ENCODE measurements at places on chromosomes 4 and X.
A peak's percentile ranks its signal among the peaks of the same experiment; 100 is the strongest.

DNA sequence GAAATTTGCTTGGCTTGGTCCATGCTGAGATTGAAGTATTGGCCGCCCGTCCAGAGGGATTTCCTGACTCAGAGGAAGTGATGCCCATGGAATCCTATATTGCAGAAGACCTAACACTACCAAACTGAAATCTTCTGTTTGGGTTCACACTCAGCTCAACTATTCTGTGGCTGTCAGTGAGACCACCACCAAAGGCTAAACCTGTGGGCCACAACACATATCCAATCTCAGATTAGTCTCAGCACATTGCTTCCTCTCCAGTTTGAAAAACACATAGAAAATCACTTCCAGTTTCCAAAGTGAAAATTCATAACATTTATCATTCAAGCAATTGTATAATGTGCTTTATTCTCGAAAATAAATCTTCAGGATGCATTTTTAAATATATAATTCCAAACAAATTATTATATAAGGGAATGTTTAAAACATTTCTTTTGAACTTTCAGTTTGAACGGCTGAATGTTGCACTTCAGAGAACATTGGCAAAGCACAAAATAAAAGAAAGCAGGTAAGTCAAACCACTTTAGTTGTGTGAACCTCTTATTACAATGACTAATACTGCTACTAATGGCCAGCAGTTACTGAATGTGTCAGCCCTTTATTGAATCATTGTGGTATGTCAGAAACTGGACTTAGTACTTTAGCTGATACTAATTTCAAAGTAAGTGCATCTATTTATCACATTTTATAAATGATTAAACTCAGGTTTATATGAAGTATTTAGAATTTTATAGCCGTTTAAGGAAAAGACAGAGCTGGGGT lies 37.0 kb downstream of the GUCY1A1 start:
- no peak for DNase-seq

GRCh38 chrX:106612393-106612763 lies 600 bp downstream of the RADX start:
- no peak for DNase-seq

DNA sequence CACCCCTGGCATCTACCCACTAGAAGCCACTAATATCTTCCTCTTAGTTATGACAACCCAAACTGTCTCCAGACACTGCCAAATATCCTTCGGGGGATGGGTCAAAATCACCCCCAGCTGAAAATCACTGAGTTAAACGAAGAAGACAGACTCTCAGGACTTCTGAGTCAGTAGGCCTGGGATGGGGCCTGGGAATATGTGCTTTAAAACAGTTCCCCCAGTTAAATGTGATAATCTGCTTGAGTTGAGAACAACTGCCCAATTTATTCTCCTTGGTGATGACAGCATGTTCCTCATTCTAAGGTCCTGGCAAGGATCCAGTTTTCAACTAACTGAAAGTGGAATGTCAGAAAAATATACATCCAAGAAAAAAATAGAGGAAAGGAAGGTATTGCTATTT lies 52.4 kb downstream of the CBLL2 start:
- DNase-seq = no peak

- no peak for DNase-seq
These were observed 92.1 kb downstream of the SCD5 start for GRCh38 chr4:82706349-82707000.

- no peak for DNase-seq
These were observed 549.5 kb upstream of the CPEB2 start for GRCh38 chr4:14452764-14453163.

GRCh38 chr4:39308611-39309010 lies 57.6 kb downstream of the RFC1 start:
- DNase-seq = no peak

DNA sequence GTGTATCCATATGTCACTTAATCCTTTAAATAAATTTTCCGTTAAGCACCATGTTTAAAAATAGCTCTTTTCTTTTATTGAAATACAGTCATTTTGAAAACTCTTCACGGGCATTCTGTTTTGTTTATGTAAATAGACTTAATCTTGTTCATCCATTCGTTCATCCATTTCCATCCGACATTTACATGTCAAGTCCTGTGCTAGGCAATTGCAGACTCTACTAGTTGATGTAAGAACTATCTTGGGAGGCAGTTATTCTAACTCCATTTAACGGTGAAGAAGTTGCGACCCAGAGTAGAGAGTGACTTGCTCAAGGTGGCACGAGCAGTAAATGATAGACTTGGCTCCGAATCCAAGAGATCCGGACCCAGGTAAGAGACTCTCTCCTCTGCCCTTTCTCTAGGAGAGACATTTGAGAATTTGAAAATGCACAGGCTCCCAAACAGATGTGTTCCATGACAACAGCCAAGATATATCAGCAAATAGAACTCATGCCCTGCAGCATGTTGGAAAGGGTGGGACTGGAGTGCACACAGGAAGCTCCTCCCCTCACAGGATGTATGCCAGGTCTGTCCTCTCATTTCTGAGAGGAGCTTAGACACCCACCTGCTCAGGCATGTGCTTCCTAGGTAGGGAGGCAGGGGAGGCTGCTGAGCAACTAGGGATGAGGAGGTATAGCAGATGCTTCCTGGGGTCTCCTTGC lies 64.5 kb downstream of the DRD5 start:
- DNase-seq = no peak

DNA sequence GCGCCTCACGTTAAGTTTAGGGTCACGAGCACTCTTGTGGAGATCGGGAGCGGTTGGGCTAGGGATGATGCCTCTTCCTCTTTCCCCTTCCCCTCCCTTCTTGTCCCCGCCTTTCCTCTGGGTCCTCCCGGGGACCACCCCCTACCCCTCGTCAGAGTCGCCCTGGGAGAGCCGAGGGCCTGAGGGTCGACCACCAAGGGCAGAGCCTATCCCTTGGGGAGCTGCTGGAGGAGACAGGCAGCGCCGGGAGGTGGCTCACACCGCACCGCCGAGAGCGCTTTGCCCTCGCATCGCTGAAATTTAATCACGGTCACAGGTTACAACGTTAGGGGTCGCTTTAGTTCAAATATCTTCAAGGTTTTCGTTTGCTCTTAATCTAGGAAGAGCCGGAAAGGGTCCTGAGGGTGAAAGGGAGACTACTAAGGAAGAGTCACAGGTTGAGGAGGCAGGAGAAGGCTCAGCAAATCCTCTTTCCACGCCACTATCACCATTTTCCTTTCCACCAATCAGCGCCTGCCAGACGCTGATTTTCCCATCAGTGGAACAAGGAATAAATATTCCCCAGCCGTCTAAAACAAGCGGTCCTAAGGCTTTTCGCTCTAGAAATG lies 528 bp upstream of the SNCA start:
- DNase-seq = peak; percentile 13

DNA sequence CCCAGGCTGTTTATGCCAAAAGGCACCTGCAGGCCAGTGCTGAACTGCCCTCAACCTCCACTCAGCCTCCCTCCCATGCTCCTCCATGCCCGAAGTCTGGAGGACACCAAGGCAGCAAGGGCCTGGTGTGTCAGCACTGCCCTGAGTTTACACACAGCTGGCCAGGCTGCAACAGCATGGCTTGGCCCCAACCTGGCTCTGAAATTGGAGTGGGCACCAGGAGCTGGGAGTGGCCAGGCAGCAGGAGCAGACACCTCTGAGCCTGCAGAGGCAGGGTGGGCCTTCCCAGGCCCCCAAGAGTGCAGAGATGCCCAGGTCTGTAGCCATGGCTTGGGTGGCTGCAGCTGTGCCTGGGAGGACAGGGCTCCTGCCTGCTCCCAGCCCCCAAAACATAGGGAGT lies 571.2 kb upstream of the ACTRT1 start:
- no peak for DNase-seq

DNA sequence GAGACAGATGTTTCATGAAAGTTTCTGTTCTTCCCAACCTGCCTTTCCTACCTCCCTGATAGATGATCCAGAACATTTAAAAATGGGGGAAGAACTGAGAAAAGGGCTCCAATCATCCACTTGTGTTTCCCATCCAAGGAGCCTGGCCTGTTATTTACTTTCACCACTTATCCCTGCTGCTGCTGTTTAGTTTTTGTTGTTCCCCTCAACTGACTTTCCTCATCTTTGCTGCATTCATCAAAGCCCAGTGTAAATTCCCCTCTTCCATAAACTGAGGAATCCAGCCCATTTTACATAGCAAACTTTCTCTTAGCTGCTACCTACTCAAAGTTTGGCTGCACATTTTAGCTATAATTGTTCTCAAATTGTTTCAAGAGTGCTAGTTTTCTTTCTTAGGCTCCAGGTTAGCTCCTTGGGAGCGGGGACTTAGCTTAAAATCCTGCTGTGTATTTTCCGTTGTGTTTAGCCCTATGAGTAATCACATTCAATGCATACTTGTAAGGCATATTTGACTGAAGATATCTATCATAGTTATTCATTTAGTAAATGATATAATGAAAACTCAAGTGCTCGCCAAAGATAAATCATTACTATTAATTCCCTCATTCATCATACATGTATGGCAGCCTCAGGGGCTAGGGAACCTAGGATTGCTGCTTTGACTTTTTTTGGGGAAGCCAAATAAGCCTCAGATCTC lies 1.4 kb upstream of the PTPN13 start:
- DNase-seq = no peak

DNA sequence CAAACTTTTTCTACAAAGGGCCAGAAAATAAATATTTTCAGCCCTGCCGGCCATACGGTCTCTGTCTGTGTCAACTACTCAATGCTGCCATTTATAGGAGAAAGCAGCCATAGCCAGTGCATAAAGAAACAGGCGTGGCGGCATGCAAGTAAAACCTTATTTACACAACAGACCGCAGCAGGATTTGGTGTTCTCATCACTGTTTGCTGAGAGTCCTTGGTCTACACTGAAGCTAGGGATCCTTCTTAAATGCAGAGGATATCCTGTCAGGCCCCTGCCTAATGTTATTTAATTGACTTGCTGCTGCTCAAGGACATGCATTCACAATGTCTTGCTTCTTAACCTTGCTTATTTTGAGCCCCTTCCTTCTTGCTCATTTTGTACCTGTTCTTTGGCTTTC lies 54.7 kb downstream of the CPE start:
- no peak for DNase-seq

GRCh38 chr4:183430317-183430993 lies 14.0 kb upstream of the CDKN2AIP start:
- DNase-seq = no peak

Data from left renal cortex interstitium (tissue), 4 donors.